ENCODE measurements at places on chromosomes 2 and 18.

- DNase-seq = no peak
Measured at GRCh38 chr2:31828891-31829290, 181.9 kb downstream of the MEMO1 start.

DNA sequence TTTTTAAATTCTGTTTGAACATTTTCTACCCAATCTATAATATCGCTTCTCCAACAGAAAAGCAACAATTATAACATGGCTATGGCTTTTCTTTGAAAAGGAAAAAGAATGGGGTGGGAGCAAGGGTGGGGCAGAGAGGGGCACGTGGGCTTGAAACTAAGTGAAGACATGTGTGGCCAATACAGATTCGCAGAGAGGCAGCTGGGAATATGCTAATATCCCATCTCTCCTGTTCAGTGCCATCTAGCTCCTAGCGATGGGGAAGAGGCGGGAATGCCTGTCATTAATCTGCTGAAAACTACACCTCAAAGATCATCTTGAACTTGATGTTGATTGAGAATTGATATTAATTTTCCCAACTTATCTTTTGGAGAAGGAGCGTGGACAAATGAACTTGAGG is 65.5 kb upstream of the ITGA6 start:
- DNase-seq = no peak

- DNase-seq = no peak
Measured at GRCh38 chr18:8707556-8708300, 2.4 kb downstream of the MTCL1 start.

DNA sequence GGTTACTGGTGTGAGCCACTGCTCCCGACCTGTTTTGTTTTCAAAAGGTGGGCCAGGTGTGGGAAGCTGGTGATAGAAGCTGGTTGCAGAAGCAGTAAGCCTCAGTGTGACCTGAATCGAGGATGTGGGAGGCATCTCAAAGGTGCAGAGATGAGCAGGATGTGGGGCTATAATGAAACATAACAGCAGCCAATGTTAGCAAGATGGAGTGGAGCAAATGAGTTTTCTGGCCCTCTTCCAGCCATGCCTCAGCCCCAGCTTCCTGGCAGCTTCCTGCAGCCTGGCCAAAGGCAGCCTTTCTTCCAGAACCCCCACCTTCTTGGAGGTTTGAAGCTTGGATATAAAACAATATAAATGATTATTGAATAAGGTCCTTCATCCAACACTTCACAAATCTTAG is 184.8 kb downstream of the NCK2 start:
- no peak for DNase-seq

DNA sequence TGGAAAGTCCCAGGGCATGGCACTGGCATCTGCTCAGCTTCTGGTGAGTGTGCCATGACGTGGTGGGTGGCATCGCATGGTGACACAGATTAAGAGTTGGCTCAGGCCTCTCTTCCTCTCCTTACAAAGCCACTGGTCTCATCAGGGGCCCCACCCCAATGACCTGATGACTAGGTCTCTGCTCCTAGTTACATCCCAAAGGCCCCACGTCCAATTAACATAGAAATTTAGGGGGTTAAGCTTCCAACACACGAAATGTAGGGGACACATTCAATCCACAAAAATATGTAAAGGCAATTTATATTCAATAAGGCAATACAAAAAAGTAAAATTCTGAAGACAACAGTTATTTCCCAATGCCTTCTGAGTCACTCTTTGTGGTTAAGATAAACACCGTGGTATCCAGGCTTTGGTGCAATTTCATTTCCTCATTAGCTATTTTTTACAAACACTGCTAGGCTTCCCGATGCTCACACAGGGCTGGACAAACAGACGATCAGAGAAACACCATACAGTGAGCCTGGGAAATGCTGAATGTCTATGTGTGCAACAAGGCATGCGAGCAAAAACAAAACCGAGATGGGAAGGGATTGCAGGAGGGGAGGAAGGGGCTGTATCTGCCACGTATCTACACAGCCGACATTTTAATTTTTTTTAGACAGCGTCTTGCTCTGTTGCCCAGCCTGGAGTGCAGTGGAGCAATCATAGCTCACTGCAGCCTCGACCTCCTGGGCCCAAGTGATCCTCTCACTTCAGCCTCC is 67.2 kb downstream of the MBP start:
- peak; percentile 99 for DNase-seq

- no peak for DNase-seq
Measured at GRCh38 chr18:9786631-9787030, 78.5 kb downstream of the RAB31 start.

DNA sequence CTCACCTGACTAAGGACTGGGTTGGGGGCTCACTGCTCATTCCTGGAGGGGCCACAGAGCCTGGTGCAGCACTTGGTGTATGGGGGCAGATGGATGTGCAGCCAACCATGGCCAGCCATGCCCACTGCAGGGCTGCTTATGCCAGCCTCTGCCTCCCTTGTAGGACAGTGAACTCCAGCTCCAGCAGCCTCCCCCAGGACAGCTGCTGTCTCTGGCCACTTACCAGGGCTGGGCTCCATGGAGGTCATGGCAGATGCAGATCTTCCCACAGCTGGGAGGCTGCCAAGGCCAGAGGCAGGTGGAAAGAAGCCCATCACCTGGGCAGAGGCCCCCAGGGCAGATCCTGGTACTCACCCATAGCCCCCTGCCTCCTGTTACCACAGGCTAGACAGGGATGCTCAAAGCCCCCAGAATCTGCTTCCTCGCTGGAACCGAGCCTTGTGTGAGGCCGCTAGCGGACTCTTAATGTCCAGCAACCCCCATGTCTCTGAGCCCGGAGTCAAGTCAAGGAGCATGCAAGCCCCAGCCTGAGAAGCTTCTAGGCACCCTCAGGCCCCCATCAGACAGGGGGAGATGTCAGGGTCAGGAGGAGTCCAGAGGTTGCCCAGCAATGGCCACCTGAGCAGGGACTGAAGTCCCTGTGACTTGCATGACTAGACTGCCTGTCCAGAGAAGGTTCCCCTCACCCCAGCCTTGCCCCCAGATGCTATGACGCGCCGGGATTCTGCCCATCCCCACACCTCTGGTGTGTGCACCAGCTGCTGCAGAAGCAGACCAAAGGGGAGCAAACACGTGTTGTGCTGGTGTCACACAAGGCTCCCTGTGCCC is 123.6 kb downstream of the TWIST2 start:
- DNase-seq = no peak

GRCh38 chr18:63183378-63183777 is 136.2 kb downstream of the BCL2 start:
- no peak for DNase-seq

DNA sequence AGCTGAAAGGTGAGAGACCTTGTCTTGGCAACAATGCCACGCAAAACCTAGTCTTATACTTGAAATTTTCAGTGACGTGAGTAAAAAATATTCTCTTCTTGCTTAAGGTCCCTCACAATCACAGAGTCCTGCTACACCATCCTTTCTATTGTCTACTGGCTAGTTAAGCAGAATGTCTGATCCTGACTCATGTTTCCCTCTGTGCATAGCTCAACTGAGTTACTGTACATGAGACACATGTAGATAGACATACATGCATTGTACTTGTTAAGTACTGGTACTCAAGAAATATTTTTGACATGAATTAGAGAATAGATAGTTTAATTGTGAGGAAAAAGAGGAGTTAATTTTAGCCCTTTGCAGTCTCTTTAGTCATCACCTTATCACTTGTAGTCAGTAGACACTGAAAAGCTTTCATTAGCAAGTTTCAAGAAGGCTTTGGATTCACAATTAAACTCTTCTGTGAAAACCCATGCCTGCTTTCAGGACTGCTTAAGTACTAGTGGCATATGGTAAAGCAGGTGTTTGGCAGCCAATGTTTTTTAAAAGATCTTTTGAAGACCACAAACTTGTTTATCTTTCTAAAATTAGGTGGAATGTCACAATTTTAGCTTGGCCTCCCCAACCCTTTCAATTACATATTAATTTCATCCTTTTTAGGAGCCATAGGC is 158.7 kb upstream of the CCDC150 start:
- DNase-seq = no peak

DNA sequence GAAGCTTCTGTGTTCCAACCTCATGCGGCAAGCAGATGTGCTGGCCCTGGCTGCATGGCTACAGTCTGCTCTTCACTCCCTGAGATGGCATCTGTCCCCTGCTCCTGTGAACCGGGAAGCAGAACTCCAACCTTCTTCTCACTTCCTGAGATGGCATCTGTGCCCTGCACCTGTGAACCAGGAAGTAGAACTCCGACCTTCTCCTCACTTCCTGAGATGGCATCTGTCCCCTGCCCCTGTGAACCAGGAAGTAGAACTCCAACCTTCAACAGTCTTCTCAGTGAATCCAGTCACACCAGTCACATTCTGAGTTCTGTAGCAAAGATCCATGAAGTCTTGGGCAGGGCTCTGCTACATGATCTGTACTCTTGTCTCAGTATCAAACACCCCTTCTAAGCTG is 887.2 kb upstream of the KLHL29 start:
- DNase-seq = no peak

DNA sequence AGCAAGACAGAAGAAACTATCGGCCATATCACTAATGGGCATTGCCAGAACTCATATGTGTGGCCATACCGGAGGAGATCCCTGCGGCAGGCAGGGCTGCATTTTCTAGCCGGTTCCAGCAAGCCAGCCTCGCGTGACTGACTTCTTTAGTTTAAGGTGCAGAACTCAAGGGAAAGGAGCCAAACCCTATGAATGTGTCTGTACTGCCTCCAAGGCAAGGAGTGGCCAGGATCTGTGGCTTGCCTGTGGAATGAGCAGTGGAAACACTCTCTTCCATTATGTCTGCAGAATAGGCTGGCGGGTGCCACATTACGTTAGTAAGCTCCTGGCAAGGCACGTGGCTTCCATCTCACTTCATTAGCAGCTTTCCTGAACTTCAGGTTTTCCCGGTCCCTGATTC is 137.6 kb downstream of the ATL2 start:
- no peak for DNase-seq

DNA sequence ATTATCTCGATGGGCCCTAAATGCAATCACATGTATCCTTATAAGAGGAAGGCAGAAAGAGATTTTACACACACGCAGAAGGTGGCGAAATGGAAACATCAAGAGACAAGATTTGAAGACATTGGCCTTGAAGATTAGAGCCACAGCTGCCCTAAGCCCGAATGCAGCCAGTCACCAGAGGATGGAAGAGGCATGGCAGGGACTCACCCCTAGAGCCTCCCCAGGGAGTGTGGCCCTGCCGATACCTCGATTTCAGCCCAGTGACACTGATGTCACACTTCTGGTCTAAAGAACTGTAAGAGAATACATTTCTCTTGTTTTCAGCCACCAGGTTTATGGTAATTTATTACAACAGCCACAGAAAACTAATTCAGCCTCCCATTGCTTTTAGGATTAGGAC is 17.4 kb downstream of the TTC39C start:
- DNase-seq = no peak

DNA sequence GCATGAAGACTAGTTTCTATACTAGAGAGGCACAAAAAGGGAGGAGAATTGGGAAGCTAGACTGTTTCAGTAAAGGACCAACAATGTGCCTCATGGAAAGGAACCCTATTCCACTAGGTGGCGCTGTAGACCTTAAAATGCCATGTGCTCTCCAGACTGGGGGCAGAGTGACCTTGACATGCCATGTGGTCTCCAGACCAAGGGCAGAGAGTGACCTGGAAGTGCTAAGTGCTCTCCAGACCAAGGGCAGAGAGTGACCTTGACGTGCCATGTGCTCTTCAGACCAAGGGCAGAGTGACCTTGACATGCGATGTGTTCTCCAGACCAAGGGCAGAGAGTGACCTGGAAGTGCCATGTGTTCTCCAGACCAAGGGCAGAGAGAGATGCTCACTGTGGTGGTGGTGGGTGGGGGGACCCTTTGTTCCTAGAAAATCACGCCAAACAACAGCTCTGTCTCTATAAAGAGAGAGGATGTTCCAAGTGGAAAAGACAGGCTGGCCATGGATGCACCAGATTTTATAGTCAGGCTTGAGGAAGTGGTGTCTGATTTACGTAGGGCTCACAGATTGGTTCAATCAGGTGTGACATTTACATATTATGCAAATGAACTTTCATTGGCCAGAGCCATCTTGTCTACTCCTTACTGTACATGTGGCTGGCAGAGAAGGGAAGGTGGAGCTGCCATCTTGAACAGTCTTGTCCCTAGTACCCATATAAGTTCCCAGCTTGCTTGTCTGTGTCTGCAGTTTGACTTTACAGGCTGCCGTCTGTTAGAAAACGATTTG is 344.0 kb upstream of the DDX18 start:
- peak; percentile 2 for DNase-seq

GRCh38 chr2:171703574-171704347 is 16.5 kb downstream of the DYNC1I2 start:
- no peak for DNase-seq

DNA sequence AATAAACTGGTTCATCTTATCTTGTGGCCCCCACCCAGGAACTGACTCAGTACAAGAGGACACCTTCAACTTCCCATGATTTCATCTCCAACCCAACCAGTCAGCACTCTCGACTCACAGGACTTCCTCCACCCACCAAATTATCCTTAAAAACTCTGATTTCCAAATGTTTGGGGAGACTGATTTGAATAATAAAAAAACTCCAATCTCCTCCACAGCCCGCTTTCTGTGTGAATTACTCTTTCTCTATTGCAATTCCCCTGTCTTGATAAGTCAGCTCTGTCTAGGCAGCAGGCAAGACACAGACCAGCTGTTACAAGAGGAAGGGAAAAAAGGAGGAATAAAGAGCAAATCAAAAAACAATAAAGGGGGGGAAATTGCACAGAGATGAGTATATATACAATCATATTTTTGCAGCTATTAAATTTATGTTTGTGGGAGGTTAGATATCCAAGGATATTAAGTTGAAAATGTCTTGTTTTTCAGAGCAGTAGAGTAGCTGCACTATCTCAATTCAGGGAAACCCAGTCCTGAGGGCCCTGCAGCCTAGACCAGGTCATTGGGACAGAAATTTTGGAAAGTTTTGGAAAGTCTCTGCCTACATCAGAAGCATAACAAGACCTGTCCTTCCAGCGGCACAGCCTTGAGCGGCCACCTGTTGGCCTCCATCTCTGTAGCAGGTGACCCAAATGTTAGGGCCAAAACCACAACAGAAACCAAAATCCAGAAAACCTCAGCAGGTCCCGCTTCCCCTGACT is 32.8 kb upstream of the SIGLEC15 start:
- DNase-seq = no peak

- DNase-seq = no peak
Measured at GRCh38 chr2:149562324-149562723, 25.3 kb downstream of the MMADHC start.

DNA sequence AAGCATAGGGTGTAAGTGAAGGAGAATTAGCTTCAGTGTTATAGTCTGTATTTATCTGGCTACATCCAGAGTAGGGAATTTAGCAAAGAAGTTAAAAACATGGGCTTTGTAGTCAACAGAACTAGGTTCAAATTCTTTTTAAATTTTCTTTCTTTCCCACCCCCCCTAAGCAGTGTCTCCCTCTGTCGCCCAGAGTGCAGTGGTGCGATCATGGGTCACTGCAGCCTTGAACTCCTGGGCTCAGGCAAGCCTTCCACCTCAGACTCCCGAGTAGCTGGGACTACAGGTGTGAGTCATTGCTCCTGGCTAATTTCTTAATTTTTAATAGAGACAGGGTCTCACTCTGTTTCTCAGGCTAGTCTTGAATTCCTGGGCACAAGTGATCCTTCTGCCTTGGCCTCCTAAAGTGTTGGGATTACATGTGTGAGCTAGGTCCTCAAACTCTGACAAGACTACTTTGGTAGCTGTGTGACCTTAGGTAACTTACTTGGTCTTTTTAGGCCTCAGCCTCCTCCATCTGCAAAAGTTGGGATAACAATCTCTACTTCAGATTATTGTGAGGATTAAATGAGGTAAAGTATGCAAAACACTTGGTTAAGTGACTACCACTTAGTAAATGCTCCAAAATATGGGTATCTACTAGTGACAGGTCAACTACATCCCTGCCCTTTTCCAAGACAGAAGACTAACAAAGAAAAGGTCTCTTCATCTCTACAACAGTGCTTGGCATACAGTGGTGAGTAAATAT is 17.8 kb downstream of the DOK1 start:
- DNase-seq = no peak

GRCh38 chr2:64119369-64119768 is 24.9 kb downstream of the PELI1 start:
- no peak for DNase-seq

All from GF-D8 (cell line).